Hypothalamus (tissue), 51 donors: ENCODE measurements at places on chromosomes 3 and 15.

DNA sequence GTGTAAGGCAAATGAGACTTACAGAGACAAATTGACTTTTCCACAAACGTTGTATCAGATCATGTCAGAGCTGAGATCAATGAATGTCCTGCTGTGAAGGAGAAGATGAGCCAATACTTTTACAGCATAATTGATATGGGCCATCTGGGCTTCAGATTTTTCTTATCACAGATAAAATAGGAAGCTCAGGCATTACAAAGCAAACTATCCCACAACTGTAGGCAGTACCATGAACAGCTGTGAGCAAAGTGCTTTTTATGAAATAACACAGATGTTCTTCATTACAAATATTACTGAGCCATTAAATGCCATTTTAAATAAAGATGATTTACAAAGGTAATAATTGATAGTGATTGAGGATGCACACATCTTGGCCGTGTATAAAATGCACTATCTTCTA, 852.3 kb downstream of the OTOL1 start:
- DNase-seq, result no peak

DNA sequence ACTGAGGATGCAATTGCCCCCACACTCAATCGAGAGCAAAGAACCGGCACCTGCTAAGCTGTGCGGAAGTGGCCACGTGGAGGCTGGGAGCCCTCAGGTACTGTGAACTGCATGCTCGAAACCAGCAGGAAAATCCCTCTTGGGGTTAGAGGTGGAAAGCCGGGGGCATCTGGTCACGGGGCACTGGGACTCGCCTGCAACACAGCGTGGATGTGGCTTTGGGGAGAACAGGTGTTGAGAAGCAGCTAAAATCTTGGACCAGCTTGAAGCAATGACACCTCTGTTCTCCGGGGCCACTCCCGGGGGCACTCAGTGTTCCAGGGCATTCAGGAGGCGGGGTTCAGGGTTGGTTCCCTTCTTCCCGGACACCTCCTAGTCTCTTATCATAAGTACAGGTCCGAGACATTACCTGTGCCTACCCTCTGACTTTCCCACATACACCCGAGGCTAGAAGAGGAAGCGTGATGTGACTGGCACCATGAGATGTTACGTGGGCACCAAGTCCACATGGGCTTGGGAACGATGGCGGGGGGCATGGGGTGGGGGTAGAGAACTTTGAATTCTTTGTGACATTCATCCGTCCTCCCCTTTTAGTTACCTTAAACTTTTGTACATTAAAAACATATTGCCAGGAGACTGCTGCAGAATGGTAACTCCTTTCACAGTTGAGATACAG, 172.0 kb downstream of the ADAMTS17 start:
- DNase-seq, result no peak

DNA sequence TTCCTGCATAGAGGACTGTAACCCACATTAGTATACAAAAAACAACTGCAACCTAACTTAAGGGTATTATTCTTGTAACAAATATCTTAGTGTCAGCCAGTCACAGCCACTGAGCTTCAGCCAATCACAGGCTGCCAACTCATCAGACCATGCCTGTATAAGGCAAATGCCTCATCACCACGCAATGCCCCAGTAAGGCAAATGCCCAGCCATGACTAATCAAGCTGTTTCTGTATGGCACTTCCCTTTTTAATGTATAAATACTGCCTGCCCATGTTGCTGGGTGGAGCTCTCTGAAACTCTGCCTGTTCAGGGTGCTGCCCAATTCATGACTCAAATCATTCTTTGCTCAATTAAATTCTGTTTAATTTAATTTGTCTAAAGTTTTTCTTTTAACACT, 18.4 kb upstream of the GABRA5 start:
- no peak for DNase-seq

- DNase-seq, result peak; percentile 41
Measured at GRCh38 chr15:60751985-60752952, 273.3 kb upstream of the ICE2 start.
